ENCODE measurements at places on chromosomes 3 and 15.

- no peak for DNase-seq
These were observed 1021.0 kb downstream of the EPHA3 start for GRCh38 chr3:90128391-90128790.

DNA sequence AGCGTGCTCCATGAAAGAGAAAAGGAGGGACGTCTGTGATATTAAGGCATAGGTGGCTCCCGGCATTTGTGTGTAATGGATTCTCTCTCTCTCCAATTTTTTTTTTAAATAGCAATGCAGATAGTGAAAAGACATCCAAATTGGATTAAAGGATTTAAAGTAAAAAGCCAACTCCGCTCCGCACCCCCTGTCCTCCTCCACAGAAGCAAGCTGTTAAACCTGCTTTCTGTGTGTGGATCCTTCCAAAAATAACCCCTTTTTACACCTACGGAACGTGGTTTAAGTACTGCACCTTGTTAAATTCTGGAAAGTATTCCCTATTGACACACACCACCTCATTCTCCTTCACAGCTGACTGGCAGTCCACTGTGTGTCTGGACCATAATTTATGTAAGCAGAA, 61.6 kb downstream of the ST8SIA2 start:
- DNase-seq, result no peak

GRCh38 chr3:45198264-45199260, 27.5 kb downstream of the TMEM158 start:
- no peak for DNase-seq

GRCh38 chr3:31908391-31909097, 72.5 kb downstream of the OSBPL10 start:
- no peak for DNase-seq

GRCh38 chr15:59993041-59993750, 10.9 kb upstream of the FOXB1 start:
- DNase-seq, result no peak

DNA sequence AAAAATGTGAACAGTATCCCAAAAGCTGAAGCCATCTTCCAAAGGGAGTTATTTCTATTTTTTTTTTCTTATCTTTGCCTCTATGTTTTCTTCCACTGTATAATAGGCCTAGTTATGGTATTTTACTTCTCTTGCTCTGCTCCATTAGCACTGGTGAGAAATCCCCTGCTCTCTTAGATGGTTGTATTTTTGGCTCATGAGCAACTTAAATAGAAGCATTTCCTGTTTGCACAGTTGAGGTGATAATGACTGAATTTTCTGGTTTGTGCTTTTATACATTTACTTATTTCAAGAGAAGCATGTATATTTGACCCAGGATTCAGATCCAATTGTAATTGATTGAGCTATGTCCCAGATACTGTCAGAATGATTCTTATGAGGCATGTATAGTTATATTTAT, 61.6 kb upstream of the CD200R1L start:
- DNase-seq, result no peak

DNA sequence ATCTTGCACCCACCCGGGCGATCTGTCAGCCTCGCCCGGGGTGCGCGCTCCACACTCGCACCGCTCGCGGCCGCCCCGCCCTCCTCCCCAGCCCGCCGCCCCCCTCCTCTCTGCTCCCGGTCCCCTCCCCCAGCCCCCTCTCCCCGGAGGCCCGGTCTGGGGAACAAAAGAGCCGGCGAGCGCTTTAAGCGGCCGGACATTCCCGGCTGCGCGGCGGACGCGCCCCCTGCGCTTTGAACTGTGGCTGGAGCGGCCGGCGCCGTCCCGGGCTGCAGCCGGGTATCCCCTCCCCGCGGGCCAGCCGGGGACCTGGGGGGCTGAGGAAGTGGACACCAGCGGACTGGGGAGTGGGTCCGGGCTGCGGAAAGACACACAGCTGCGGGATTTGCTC, at the start of gene IGDCC3:
IGDCC3 (minus strand) TSS at position 27 of the 391 bp plus-strand sequence. CDS start 214 bp downstream, outside the sequence.
- no peak for DNase-seq

DNA sequence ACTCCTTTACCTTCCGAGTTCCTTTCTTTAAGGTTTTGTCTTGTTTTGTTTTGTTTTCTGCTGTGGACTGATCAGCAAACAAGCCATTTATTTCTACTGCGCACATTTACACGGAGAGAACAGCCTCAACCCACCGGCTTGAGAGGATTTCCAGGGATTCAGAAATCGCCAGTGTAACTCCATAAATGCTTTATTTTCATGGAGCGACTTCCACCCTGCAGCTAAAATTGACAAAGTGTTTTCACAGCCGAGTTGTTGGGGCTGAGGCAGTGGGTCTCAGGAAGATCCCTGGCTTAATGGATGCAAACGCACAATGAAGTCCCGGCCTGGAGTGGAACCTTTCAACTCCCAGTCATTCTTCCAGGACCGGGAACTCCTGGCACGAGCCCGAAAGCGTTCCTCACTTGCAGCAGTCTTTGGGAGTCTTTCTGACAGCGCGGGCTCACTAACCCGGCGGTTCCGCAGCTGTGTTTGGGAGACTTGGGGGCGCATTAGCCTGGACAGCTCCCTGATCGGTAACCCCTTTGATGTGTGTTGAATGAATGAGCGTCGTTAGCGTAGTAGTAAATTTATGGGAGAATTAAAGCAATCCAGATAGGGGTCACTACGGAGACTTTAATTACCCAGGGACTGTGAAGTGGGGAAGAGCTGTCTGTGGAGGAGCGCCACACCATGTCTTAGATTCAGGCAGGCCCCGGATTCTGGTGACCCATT, 785 bp upstream of the MYRIP start:
- no peak for DNase-seq

Measured in stimulated activated CD8-positive, alpha-beta memory T cell treated with anti-CD3 and anti-CD28 coated beads, Interleukin-7, amount 100 ng/mL, for 1 hour (primary cell).